Smooth muscle cell of the coronary artery (primary cell): ENCODE measurements at places on chromosomes 7 and 10. TPM values are rescaled to one million over a fixed set of nuclear protein-coding genes. Genes with fewer than 3 reads are reported as not detected.

Gene ITIH5
- total RNA-seq: 0.08 and 3.6 TPM in 2 replicates

Gene TIMM23B
- 13.1 and 19.3 TPM in 2 replicates for total RNA-seq

Gene LBX1
- not detected in 2 replicates for total RNA-seq

Gene SFTPA1
- not detected in 2 replicates for total RNA-seq

Gene PVRIG
- total RNA-seq: not detected in 2 replicates
